Suppressor macrophage treated with lipopolysaccharide for 4 hours (primary cell): ENCODE measurements at places on chromosomes 12 and 14.

- DNase-seq, result no peak
These were observed 954.9 kb downstream of the DIO2 start for GRCh38 chr14:79256380-79256779.

- no peak for DNase-seq
These were observed 9.2 kb upstream of the APOLD1 start for GRCh38 chr12:12776261-12776660.

DNA sequence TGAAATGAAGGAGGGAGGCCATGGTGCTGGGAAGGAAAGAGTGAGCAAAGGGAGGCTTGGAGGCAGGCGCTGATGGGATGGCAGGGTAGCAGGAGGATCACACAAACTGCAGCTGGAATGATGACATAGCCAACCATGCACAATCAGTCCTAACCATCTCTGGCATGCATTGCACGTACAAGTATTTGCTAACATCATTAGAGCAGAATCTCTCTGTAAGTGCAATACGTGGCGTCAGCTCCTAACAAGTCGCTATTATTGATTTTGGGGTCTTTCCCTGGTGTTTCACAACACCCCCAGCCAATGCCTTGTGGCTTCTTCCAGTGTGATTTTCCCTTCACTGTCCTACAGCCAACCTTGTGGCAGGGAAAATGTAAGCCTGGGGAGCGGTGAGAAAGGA, 18.5 kb downstream of the BDKRB1 start:
- DNase-seq, result no peak

- peak; percentile 9 for DNase-seq
These were observed 245.9 kb downstream of the ADAMTS20 start for GRCh38 chr12:43306066-43306465.

- DNase-seq, result no peak
These were observed 142.9 kb upstream of the KITLG start for GRCh38 chr12:88723219-88723618.

GRCh38 chr12:40232602-40233001, 7.8 kb downstream of the LRRK2 start:
- no peak for DNase-seq

- DNase-seq, result no peak
These were observed 169.9 kb downstream of the DYRK2 start for GRCh38 chr12:67818459-67818903.
